ENCODE measurements at places on chromosomes 16 and 17.
A peak's percentile ranks its signal among the peaks of the same experiment; 100 is the strongest.

DNA sequence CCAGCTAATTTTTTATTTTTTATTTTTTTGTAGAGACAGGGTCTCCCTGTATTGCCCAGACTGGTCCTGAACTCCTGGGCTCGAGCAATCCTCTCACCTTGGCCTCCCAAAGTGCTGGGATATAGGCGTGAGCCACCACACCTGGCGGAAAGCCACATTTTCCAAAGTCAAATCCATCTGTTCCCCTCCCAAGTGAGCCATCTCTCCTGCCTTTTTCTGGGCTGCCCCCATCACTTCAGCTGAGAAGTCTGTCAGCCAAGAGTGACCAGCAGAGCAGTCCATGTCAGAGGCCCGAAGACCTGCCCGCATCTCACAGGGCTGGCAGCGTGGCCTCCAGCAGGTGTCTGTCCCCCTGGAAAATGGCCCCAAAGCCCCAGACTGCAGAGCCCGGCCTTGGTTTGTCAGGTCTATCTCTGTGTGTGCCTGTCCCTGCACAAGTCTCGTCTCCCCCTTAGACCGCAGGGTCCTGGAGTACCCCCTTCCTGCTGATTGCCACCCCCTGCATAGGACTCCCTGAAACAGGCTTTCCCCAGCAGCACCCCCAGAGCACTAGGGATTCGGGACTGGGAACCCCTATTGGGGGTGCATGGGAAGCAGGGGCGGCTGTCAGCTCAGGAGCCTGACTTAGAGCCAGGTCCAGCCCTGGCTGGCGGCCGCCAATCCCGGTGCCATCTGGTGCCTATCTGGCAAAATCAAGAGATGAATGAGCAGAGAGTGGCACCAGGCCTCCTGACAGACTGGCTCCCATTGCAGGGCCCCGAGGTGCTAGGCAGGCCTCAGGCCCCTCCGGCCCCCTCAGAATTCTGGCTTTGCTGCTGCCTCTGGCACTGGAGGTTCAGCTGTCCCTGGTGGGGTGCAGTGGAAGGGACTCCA is 7.8 kb downstream of the TTYH2 start:
- DNase-seq, result no peak

DNA sequence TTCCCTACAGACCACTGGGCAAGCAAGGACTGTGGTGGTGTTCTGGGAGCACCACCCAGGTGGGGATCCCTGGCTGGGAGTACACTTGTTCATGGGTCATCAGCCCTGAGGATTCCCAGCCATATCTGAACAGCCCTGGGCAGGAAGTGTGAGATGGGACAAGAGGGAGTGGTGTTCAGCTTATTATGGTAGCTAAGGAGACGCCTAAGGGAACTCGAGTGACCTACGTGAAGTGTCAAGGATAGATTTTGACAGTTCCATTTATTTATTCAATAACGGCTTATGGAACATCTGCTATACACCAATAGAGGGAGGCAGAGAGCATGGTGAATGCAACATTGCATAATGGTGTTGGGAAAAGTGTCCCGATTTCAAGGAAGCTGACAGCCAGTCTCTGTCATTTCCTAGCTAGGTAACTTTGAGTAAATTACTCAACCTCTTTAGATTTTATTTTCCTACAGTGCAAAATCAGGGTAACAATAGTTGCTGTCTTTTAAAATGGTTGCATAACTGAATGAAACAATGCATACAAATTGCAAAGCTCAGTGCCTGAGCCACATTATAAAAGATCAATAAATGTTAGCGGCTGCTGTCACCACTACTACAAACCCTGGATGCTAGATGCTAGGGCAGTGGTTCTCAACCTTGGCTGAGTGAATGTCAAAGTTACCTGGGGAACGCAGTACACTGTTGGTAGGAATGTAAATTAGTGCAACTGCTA is 534.1 kb downstream of the GRIN2A start:
- no peak for DNase-seq

DNA sequence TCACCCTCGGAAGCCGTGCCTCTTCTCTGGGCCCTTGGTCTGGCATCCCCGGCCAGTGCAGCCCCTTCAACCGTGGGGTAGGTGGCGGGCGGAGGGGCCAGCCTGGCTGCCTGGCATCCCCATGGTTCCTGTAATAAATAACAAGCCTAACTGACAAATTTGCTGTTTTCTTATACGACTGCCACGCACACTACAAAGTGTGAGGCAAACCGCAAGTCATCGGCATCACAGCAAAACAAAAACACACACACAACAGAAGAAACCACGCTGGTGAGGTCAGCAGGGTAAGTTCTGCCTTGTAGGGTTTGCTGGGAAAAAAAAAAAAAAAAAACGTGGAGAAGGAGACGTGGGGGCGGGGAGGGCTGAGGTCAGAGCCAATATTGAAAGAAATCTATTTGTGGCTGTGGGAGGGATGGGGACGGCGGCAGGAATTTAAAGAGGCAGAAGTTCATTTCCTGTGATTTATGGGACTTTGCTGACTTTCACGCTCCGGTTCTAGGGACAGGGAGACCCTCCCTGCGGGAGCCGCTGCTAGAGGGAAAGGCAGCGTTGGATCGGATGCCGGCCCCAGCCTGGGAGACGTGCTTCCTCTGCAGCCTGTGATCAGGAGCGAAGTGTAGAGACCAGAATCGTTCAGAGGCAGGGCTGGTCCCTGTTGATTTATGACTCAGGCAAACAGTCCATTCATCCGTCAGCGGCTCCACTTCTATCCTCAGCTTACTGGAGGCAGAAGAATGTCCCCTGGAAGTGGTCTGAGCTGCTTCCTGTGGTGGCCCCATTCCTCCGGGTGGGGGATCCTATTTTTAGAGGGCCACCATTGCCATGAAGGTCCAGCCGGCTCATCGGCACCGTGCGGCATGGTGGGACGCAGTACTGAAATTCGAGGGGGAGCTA is 162.8 kb downstream of the FOXL1 start:
- no peak for DNase-seq

DNA sequence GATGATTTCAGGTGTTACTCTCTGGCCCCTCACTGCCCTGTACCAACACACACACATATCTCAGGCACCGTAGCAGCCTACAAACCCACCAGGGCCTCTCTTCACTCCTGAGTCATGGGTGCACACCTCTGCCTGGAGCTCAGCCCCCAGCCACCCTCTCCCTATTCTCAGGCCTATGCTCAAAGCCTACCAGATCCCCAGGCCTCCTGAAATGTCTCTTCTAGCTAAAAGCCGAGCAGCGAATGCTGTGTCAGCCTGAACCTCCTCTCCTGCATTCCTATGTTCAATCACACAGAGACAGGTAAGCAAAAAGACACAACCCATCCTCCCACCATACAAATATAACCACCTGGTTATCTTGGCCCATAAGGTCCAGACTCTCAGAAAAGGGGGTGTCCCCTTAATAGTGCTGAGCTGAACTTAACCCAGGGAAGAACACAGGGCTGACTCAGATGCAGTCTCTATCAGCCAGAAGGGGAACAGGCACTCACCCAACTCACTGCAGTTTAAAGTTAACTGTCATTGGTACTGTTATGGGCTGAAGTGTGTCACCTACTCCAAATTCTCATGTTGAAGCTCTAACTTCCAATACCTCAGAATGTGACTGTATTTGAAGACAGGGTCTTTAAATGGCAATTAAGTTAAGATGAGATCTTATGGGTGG is 62.0 kb upstream of the TEKT3 start:
- no peak for DNase-seq

DNA sequence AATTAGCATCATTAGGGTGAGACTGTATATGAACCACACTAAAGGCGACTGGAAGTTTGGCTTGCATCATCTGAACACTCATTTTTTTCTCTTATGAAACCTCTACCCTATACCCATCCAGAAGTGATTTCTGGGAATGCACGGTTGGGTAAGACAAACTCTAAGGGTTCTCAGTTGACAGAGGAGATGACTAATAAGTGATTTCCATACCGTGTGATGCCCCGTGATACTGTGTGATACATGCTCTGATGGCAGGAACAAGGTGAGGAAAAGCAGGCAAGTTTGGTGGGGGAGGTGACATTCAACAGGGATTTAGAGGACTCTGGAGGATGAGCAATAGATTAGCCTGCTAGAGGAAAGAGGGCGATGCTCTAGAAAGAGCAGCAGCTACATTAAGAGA is 156.4 kb upstream of the CCL2 start:
- DNase-seq, result no peak

DNA sequence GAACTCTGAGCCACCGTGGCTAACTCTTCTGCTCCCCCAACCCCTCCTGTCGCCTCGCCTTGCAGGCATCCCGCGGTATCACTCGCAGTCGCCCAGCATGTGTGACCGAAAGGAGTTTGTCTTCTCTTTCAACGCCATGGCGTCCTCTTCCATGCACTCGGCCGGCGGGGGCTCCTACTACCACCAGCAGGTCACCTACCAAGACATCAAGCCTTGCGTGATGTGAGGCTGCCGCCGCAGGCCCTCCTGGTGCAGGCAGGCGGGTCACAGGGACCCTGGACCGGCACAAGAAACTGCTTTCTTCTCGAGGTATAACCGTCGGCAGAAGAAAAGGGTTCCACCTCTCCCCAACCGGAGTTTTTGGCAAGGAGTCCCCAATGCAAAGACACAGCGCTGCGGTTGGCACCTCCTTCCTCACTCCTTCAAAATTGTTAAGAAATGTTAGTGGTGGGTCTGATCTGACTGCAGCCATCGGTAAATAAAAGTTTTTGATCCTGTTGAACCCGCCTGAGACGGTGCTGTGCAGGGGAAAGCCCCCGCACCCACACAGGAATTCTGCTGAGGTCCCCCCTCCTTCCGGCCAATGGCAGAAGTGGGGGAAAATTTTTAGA is 2.6 kb downstream of the FOXF1 start:
- DNase-seq, result no peak

DNA sequence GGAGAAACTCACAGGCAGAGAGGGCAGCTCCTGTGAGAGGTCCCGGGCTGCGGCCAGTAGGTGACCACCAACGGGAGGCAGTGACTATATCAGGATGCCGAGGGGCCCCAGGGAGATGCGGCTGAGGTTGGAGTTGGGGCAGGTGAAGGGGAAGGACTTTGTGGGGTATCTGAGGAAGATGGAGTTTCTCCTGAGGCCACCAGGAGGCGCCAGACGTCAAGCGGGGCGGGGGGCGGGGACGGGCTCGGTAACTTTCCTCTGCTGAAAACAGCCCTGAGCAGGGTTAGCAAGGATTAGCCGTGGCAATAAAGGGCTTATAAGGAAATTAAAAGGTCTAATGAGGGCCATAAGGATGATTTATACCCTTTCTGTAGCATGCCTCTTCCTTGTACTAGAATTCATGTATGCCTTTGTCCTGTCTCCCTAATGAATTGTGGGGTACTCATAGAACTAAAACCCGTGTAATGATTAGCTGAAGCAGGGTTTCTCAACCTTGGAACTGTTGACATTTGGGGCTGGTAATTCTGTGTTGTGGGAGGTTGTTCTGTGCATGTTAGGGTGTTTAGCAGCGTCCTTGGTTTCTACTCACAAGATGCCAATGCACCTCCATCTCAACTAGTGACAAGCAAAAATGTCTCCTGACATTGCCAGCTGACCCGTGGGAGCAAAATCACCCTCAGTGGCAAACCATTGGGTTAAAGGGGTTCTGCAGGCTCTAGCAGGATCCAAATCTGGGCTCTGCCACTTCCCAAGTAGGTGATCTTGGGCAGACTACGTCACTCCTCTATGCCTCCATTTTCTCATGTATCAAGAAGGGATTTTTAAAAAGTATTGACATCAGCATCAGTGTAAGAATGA is 74.8 kb upstream of the GRIN2A start:
- DNase-seq, result no peak

- no peak for DNase-seq
Measured at GRCh38 chr17:15341385-15341849, at the start of gene TEKT3. Gene TEKT3, minus strand, starts transcription at chr17:15341597. Its CDS starts 10,012 bp downstream, at chr17:15331585.

GRCh38 chr17:14359163-14360020 is 58.5 kb downstream of the HS3ST3B1 start:
- DNase-seq, result peak; percentile 36

GRCh38 chr16:49514073-49514980 is 140.7 kb downstream of the C16orf78 start:
- DNase-seq, result no peak

- DNase-seq, result no peak
Measured at GRCh38 chr17:4199818-4200402, 56.9 kb downstream of the CYB5D2 start.
